ENCODE measurements at places on chromosomes 13 and 19.

DNA sequence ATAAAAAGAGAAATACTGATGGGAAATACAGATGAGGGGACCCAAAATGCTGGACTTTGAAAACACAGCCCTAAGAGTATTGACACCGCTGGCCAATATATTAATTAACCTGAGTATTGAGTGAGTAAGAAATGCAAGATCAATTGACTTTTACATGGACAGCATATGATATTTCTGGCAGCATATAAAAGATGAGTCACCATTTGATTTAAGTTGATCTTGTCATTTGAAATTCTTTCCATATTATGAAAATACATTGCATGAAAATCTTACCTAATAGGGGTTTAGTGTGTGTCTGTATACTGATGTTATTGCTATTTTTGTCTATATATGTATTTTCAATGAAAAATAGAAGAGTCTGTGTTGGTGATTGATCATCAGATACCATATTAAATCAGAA, 619.6 kb downstream of the KCTD12 start:
- no peak for DNase-seq

- no peak for DNase-seq
Measured at GRCh38 chr19:37943480-37943879, 36.5 kb downstream of the SIPA1L3 start.

DNA sequence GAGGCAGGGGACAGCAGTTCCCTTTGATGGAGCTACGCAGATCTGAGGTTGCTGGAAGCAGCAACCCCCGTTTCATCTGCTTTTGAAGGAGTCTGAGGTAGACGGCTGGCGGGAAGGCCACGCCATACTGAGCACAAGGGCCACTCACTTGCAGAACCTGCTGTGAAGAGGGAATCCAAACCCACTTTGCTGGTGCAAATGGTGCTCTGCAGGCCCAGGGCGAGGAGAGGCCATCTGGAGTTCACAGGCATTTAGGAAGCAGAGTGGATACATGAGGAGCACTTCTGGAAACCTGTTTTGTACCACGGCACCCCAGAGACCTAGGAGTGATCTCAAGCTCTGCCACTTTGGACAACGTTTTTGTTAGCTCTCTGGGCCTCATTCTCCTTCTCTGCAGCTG, 227.8 kb downstream of the UQCRFS1 start:
- DNase-seq, result no peak

- no peak for DNase-seq
Measured at GRCh38 chr19:42584466-42584865, 10.3 kb downstream of the CEACAM8 start.

DNA sequence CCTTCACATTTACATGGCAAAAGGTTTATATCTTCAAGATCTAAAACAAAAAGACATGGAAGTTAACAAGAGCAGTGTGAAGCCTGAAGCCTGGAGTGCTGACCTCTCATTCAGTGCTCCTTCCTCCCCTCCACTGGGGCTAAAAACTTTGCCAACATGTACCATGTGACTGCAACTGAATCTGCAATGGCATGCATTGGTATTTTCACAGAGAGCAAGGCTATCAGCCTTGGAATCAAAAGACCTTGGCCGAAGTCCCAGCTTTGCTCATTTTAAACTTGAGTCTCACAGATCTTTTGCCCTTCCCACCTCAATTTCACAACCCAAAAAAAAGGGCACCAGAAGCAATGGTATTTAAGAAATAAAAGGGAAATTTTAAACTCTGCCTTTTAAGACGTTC, 325.1 kb downstream of the DCT start:
- no peak for DNase-seq

GRCh38 chr19:5028229-5028886, 59.4 kb downstream of the KDM4B start:
- no peak for DNase-seq

- no peak for DNase-seq
Measured at GRCh38 chr19:50967929-50968715, 1.3 kb downstream of the KLK6 start.

- DNase-seq, result no peak
Measured at GRCh38 chr13:46736541-46737310, 60.2 kb downstream of the ESD start.

DNA sequence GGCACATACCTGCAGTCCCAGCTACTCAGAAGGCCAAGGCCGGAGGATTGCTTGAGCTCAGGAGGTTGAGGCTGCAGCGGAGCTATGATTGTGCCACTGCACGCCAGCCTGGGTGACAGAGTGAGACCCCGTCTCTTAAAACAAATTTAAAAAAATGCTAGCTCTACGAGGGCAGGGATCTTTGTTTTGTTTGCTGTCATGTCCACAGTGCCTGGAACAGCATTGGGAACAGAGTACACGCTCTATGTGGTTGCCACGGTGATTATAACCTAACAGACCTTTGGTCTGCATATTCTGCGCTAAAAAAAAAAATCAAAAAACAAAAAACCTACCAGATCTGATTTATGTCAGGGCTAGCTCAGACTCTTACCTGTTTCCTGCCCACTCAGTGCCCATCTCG, 2.2 kb upstream of the SHFL start:
- DNase-seq, result no peak

- no peak for DNase-seq
Measured at GRCh38 chr19:50481351-50482149, 4.9 kb upstream of the GARIN5A start.

DNA sequence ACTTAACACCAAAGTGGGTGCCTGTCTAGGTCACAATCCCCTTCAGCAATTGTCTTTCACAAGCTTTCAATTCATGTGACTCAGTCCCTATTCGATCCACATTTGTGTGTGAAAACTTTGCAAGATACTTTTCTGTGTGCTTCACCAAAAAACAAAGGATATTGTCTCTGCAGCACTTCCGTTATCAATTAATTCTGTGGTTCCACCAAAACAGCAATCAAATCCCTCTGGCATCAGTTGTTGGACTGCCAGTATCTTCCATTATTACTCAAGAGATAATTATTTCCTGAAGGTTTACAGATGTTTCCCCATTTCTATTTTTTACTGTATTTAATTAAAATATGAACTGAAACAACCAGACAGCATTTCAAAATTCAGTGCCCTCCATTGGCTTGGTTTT, 481.4 kb downstream of the SUCLA2 start:
- DNase-seq, result no peak

DNA sequence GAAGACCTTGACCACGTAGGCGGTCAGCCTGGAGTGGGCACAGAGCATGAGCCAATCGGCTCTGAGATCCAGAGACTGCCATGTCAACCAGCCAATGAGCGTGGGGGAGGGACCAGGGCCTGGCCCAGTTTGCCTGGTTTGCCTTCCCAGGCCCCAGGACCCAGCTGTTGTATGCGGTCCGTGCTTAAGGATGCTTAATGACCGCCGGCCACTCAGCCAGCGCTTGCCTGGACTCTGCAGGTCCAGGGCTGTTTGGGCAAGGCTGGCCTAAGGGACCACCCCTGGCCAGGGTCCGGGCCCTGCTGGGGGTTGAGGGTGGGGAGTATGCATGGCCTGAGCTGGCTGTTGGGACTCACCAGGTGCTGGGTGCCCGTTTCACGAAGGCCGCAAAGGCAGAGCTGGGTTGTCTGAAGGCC, 23.1 kb upstream of the TNFSF14 start:
- DNase-seq, result no peak
